ENCODE measurements at places on chromosomes 5 and 9.

- DNase-seq: no peak
Measured at GRCh38 chr9:109953813-109954497, 174.0 kb downstream of the PALM2AKAP2 start.

DNA sequence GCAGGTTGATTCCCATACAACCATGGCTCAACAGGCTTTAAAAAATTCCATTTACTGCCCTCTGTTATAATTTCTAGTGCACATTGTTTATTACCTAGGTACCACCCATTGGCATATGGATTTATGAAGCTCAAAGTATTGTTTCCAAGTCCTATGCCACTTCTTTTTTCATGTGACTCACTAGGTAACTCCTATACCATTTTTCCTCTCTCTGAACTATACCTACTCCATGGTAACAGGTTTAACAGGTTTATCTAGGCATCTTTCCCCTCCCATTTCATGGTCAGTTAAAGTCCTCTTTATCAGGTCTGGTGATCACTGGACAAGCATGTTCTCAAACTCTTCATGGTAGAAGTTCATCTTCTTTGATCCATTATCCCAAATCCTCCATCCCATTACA is 49.6 kb upstream of the ABCA1 start:
- DNase-seq: no peak

DNA sequence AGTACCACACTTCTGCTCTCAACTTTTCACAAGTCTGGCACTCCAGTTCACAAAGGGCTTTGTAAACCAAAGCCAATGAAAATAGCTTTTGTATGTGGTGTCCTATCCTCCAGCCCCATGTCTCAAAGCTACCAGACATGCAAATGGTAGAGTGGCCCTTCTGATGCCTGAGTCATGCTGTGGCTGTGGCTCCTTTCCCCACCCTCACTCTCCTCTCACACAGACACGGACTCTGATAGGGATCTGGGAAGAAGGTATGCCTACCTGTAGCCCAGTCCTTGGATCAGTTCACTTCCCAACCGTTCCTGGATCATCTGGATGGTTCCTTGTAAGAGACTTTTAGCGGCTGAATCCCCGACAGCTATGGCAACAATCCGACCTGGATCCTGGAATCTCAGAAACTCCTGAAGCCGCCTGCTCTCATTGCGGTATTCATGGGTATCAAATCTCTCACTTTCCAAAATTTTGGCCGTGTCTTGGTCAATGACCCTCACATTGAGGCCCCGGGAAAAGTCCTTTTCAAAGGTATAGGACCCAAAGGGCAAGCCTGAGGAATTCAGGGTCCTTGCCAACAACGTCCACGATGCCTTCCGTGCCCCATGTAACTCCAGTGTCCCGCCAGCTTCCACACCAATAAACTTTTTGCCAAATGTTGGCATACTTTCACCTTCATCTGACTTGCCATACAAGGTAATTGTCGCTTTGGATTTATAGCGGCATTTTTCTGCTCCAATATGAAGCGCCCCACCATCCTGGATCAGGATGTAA is 23.4 kb downstream of the CEMIP2 start:
- no peak for DNase-seq

- DNase-seq: no peak
Measured at GRCh38 chr5:150746-151145, 40.5 kb upstream of the LRRC14B start.

- no peak for DNase-seq
Measured at GRCh38 chr5:9610969-9611368, 19.2 kb downstream of the TAS2R1 start.

GRCh38 chr5:79792463-79792862 is 102.8 kb downstream of the CMYA5 start:
- no peak for DNase-seq

Measured in midbrain (tissue), 1 donor.